ENCODE measurements at places on chromosomes 5 and 9.

GRCh38 chr9:3243683-3244082, 282.1 kb downstream of the RFX3 start:
- DNase-seq: no peak

- no peak for DNase-seq
Measured at GRCh38 chr5:175206669-175207068, 237.3 kb downstream of the DRD1 start.

- no peak for DNase-seq
Measured at GRCh38 chr5:380701-381309, 59.3 kb downstream of the AHRR start.

DNA sequence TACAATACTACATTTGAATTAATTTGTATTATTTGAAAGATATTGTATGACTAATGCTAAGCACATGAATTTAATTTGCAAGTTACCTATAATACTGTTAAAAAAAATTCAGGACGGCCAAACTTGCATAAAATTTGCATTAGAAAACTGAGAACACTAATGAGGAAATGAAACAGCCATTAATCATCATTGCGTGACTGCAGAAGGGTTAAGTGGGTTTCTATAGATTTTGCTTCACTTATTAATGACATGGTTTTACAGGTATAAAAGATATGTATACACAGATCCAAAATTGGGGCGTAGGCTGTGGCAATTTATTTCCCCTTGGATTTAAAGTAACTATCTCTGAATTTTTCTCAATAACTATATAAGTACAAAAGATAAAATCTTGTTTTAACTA, 882.6 kb downstream of the PTPRD start:
- DNase-seq: no peak

- DNase-seq: no peak
Measured at GRCh38 chr9:110592044-110592830, 12.7 kb upstream of the SVEP1 start.

- no peak for DNase-seq
Measured at GRCh38 chr5:135578305-135578684, 496 bp downstream of the CXCL14 start.

GRCh38 chr5:83844449-83845068, 123.9 kb upstream of the HAPLN1 start:
- DNase-seq: peak; percentile 4

DNA sequence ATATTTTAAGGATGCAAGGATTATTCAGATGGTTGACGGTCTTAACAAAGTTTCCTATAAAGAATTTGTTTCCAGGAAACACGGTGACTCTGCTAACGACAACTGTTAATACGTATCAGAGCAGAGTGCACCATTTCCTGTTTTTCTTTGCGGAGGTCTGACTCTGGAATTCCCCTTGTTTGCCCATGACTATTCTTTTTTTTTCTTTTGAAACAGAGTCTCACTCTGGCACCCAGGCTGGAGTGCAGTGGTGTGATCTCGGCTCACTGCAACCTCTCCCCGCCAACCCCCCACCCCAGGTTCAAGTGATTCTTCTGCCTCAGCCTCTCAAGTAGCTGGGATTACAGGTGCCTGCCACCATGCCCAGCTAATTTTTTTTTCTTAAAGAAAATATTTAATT, 115.9 kb downstream of the CDC42SE2 start:
- peak; percentile 95 for DNase-seq

GRCh38 chr5:138470322-138471051, 5.2 kb downstream of the EGR1 start:
- peak; percentile 38 for DNase-seq

GRCh38 chr9:82128011-82128696, 139.6 kb downstream of the SPATA31D1 start:
- DNase-seq: no peak

Measured in CD4-positive, alpha-beta T cell treated with Interleukin-21 for 1 hour (primary cell).